ENCODE measurements at places on chromosomes 3 and 15.

DNA sequence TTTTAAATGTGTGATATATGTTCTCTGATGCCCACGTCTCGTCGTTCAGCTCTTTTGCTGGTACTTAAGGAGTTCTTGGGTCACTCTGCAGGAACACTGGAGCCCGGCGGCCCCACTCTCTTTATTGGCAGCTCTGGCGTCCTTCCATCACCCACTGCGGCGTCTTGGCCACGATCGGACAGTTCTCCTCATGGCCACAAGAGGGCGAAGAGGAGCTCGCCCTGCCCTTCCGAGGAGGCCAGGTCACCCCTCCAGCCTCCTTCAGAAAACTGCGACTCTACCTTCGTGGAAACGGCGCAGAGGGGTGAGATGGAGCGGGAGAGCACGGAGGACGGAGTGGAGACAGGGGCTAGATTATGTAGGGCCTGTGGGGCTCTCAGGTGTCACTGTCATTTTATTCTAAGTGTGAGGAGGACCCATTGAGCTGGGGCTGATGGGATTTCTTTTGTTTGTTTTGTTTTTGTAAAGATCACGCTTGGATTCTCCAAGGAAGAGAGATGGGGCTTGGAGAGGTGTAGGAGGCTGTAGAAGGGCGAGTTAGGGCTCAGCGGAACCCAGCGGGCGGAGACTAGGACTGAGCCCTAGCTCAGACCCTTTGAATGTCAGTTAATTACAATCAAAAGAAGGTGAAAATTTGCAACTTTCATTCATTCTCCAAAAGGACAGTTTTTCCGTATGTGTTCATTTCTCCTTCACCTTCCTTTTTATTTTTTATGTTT, 28.0 kb upstream of the GABRA5 start:
- H3K27me3 ChIP-seq: no peaks in the 10 kb centered on the region
- H3K4me3 ChIP-seq: no peak overlapping the region
- H3K36me3 ChIP-seq: no peaks in the 10 kb centered on the region
- no peak for DNase-seq
- H3K4me1 ChIP-seq: no peaks in the 10 kb centered on the region
- H3K27ac ChIP-seq: no peak overlapping the region

DNA sequence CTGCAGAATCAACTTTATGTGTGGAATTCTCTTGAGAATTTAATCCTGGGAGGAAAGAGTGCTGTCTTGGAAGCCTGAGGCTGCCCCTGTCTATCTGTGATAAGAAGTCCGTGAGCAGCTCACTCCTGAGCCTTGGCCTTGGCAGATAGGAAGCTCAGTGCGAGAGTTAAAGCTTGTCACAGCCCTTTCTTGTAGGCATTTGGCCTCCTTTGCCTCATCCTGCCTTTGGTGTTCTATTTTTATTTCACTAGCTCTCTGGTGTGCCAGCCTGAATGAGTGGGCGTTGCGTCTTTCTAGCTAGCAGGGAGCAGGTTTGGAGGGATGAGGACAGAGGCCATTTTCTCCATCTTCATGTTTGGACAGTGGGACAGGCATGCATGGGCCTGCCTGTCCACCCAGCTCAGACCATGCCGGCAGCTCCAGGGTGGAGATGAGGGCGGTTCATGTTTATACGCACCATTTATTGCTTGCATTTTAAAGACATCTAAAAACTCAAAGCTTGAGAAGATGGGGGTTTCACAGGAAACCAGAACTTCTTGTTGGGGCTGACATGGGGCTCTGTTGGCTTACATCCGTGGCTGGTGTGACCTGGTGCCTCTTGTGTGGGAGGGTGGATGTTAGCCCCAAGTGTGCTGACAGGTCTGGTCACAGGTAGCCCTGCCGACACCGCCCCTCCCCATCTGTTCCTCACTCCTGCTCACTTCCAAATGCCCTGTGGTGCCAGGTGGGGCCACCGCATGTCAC, 29.8 kb downstream of the IRAK2 start:
- H3K27me3 ChIP-seq: no peaks in the 10 kb centered on the region
- peak; percentile 31 for DNase-seq
- peaks cover 2% of the 10 kb centered on the region for H3K36me3 ChIP-seq
- H3K4me3 ChIP-seq: peak overlapping the region; percentile 75

DNA sequence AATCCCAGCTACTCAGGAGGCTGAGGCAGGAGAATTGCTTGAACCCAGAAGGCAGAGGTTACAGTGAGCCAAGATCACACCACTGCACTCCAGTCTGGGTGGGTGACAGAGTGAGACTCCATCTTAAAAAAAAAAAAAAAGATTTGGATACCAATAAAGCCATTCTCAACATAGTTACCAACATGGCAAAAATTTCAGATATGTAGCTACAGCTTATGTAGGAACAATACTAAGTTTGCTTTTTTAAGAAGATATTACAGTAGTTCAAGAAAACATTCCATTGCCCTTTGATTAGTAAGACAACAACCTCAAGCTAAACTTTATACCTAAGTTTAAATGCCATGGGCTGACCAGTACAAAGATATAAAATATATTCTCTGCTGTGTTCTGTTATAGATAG, 34.4 kb downstream of the ZNF106 start:
- H3K36me3 ChIP-seq: peaks cover 27% of the 10 kb centered on the region
- DNase-seq: no peak
- no peaks in the 10 kb centered on the region for H3K27me3 ChIP-seq
- peak overlapping the region; percentile 88 for H3K27ac ChIP-seq

GRCh38 chr3:47852604-47853602, 50.0 kb downstream of the DHX30 start:
- H3K36me3 ChIP-seq: peaks cover 90% of the 10 kb centered on the region
- no peaks in the 10 kb centered on the region for H3K27me3 ChIP-seq
- DNase-seq: no peak
- no peak overlapping the region for H3K4me3 ChIP-seq
- no peak overlapping the region for H3K27ac ChIP-seq

- no peaks in the 10 kb centered on the region for H3K36me3 ChIP-seq
- no peak for DNase-seq
These were observed 37.5 kb downstream of the SETMAR start for GRCh38 chr3:4340411-4341335.

- H3K27ac ChIP-seq: no peak overlapping the region
- no peak overlapping the region for H3K4me3 ChIP-seq
- no peaks in the 10 kb centered on the region for H3K27me3 ChIP-seq
- DNase-seq: no peak
These were observed 24.2 kb downstream of the ABHD2 start for GRCh38 chr15:89112341-89112971.

GRCh38 chr15:83843471-83843871, 189.5 kb downstream of the ADAMTSL3 start:
- no peaks in the 10 kb centered on the region for H3K27me3 ChIP-seq
- H3K4me3 ChIP-seq: no peak overlapping the region
- no peak overlapping the region for H3K27ac ChIP-seq
- no peaks in the 10 kb centered on the region for H3K4me1 ChIP-seq
- no peak for DNase-seq
- no peaks in the 10 kb centered on the region for H3K36me3 ChIP-seq

GRCh38 chr3:46261926-46262594, 19.8 kb downstream of the CCR3 start:
- DNase-seq: no peak
- no peak overlapping the region for H3K27ac ChIP-seq
- peaks cover 2% of the 10 kb centered on the region for H3K36me3 ChIP-seq
- H3K4me3 ChIP-seq: no peak overlapping the region
- no peaks in the 10 kb centered on the region for H3K27me3 ChIP-seq
- no peaks in the 10 kb centered on the region for H3K4me1 ChIP-seq

- no peaks in the 10 kb centered on the region for H3K36me3 ChIP-seq
- H3K27ac ChIP-seq: no peak overlapping the region
These were observed 13.1 kb downstream of the HDGFL3 start for GRCh38 chr15:83194528-83194927.

DNA sequence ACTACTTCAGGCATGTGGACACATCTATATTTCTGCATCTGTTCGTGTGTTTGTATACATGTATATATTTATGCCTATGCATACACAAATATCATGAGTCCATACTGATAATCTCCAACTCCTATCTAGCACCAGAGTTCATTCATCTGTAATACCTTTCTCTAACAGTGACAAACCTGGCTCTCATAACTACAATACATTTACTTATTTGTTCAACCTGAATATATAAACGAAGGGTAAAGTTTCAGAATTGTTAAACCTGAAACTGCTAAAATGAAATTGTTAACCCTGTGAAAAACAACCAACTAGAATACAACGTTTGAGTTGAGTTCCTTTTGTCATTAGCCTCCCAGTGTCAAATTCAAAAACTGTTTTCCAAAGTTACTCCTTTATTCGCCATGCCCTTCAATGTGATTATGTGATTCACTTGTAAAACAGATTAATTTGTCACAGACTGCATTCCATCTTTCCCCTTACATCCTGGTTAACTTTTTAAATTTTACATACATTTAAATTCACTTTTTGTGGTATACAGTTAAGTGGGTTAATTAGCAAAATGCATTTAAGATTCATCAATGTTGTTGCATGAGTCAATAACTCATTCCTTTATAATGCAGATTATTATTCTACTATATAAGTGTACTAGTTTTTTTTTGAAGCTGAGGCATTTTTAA, 58.5 kb downstream of the PIK3R4 start:
- no peak overlapping the region for H3K4me3 ChIP-seq
- no peak for DNase-seq
- H3K4me1 ChIP-seq: no peaks in the 10 kb centered on the region
- no peaks in the 10 kb centered on the region for H3K27me3 ChIP-seq

DNA sequence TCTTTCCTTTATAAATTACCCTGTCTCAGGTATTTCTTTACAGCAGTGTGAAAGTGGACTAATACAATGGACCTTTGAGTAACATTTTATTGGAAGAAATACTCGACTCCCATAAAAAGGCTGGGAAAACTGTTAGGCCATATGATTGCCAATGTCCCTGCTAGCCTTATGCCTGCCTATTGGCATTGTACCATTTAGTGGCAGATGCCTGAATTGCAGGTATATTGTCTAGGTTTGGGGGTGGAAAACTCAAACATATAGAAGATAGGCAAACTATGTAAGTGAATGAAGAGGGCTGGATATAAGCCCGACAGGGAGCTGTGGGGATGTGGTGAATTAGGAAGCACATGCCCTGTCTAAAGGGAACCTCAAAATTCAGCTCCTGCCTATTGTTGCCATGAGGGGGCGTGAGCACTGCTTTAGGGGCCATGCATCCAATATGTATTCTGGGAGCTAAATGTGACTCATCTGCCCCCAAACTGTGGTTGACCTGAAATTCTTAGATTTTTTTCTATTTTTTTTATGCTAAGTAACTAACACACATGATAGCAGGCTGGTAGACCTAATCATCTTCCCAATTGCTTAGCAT, 65.2 kb upstream of the TRA2B start:
- no peak overlapping the region for H3K27ac ChIP-seq
- peaks cover 20% of the 10 kb centered on the region for H3K27me3 ChIP-seq
- H3K4me1 ChIP-seq: no peaks in the 10 kb centered on the region
- no peak for DNase-seq
- H3K4me3 ChIP-seq: no peak overlapping the region
- no peaks in the 10 kb centered on the region for H3K36me3 ChIP-seq

DNA sequence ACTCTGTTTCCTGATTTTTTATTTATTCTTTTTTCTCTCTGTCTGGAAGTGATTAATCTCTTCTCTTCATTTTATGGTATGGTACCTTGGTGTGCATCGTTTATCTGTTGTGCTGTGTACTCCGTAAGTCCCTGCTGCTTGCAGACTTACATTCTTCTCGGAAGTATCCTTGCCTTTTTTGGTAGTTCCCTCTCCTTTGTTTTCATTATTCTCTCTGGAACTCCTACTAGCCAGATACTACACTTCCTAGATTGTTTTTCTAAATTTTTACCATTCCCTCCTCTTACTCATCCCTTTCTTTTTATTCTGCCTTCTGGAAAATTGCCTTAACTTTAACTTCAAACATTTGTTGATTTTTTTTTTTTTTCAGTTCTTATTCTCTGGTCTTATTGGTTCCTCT, 27.2 kb downstream of the PIK3CA start:
- no peak for DNase-seq
- H3K27ac ChIP-seq: peak overlapping the region; percentile 54
- H3K27me3 ChIP-seq: no peaks in the 10 kb centered on the region
- H3K36me3 ChIP-seq: peaks cover 4% of the 10 kb centered on the region
- peaks cover 52% of the 10 kb centered on the region for H3K4me1 ChIP-seq

DNA sequence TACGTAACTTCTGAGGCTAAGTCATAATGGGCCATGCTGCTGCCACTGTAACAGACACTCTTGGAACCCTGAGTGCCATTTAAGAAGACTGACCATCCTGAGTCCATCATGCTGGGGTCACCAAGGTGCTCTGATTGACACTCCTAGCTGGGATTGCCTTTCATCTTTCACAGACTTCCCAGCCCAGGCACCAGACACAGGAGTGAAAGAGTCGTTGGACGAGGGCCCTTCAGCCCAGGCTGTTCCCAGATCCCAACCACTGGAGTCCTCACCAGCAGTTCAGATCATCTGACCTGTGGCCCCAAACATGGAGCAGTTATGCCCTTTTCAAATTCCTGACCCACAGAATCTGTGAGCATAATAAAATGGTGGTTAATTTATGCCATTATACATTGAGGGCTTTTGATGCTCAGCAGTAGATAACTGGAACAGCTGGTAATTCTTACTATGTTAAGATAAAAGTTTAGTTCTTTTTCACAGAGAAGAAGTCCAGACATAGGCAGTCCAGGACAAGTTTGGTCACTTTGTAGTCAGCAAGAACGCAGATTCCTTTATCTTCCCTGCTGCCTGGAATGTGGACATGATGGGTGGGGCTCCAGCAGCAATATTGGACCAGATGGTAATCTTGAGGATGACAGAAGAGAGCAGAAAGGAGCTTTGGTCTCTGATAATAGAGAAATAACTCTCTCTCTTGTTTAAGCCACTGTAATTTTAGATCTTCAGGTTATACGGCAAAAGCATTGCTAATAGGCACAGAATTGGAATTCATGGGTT, 7.3 kb upstream of the EHD4 start:
- no peak overlapping the region for H3K4me3 ChIP-seq
- H3K27me3 ChIP-seq: peaks cover 10% of the 10 kb centered on the region
- no peaks in the 10 kb centered on the region for H3K4me1 ChIP-seq
- no peaks in the 10 kb centered on the region for H3K36me3 ChIP-seq
- no peak overlapping the region for H3K27ac ChIP-seq

GRCh38 chr3:49704629-49705028, 14.9 kb downstream of the AMIGO3 start:
- DNase-seq: no peak
- H3K27ac ChIP-seq: no peak overlapping the region
- H3K36me3 ChIP-seq: peaks cover 44% of the 10 kb centered on the region
- H3K27me3 ChIP-seq: no peaks in the 10 kb centered on the region

GRCh38 chr3:177626045-177626444, 428.8 kb upstream of the TBL1XR1 start:
- no peak overlapping the region for H3K4me3 ChIP-seq
- DNase-seq: no peak
- no peaks in the 10 kb centered on the region for H3K36me3 ChIP-seq
- H3K27ac ChIP-seq: no peak overlapping the region
- H3K27me3 ChIP-seq: no peaks in the 10 kb centered on the region
- H3K4me1 ChIP-seq: no peaks in the 10 kb centered on the region

DNA sequence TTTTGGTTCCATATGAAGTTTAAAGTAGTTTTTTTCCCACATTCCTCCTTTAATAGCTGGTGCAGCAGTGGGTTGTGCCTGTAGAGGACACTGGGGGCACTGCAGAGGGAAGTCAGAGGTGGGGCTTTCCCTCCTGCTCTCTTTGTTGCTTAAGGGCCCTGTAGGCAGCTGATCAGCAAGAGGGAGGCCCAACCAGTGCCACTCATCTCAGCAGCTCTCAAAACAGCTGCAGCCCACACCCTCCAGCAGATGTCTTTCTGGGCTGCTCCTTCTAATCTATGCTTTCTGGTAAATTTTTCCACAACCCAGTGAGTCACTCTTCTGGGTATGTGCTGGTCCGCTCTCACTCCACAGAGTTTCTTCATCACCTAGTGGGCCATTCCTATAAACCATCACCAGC, 263.8 kb downstream of the FEZF2 start:
- no peaks in the 10 kb centered on the region for H3K36me3 ChIP-seq
- DNase-seq: no peak
- H3K27ac ChIP-seq: no peak overlapping the region
- H3K4me3 ChIP-seq: no peak overlapping the region
- no peaks in the 10 kb centered on the region for H3K4me1 ChIP-seq

All from activated B cell treated with CpG ODN at 0.5 μM for 24 hours (primary cell).